Panc1 (cell line): ENCODE measurements at places on chromosomes 5 and 9. TPM values are rescaled to one million over a fixed set of nuclear protein-coding genes. Genes with fewer than 3 reads are reported as not detected.

Gene C5orf63
- total RNA-seq: 9.8 TPM

Gene SLC28A3
- total RNA-seq: not detected

Gene ZMAT2
- 62.2 TPM for total RNA-seq

DNA sequence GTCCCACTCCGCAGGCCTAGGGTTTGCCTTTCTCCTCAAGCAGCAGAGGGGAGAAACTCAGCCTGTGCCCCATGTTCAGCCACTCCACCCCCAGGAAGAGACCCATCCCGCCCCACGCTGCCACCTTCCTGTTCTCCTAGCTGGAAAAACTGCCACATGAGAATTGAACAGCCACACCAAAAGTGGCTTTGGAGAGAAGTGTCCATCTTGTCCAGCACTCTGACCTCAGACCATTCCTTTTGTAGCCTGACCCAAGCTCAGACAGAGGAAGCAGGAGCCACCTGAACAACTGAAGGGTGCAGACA, 8.3 kb upstream of the SLC25A48 start:
- no peak overlapping the region for H3K4me3 ChIP-seq
- no peak for DNase-seq

GRCh38 chr5:107617052-107617451, 53.7 kb downstream of the EFNA5 start:
- no peak overlapping the region for H3K4me3 ChIP-seq
- peaks cover 7% of the 10 kb centered on the region; the same call in 1 of the 2 replicates for H3K4me1 ChIP-seq
- H3K36me3 ChIP-seq: no peaks in the 10 kb centered on the region
- H3K27ac ChIP-seq: no peak overlapping the region
- DNase-seq: no peak
- no peaks in the 10 kb centered on the region for H3K27me3 ChIP-seq

GRCh38 chr5:35436400-35437057, 181.1 kb upstream of the SPEF2 start:
- H3K27me3 ChIP-seq: no peaks in the 10 kb centered on the region
- no peak overlapping the region for H3K4me3 ChIP-seq
- H3K36me3 ChIP-seq: no peaks in the 10 kb centered on the region
- no peak overlapping the region for H3K27ac ChIP-seq
- no peak for DNase-seq
- no peaks in the 10 kb centered on the region for H3K4me1 ChIP-seq

GRCh38 chr5:73318308-73318719, 130.3 kb downstream of the FOXD1 start:
- no peak for DNase-seq
- H3K27ac ChIP-seq: no peak overlapping the region
- H3K27me3 ChIP-seq: no peaks in the 10 kb centered on the region
- H3K4me3 ChIP-seq: no peak overlapping the region

GRCh38 chr5:139955616-139956273, 87.4 kb downstream of the NRG2 start:
- DNase-seq: no peak
- no peaks in the 10 kb centered on the region for H3K36me3 ChIP-seq
- no peak overlapping the region for H3K27ac ChIP-seq
- no peaks in the 10 kb centered on the region for H3K27me3 ChIP-seq
